Spinal cord (tissue), 10 donors: ENCODE measurements at places on chromosomes 1 and 21.
A peak's percentile ranks its signal among the peaks of the same experiment; 100 is the strongest.

GRCh38 chr1:74766579-74766978 lies 33.6 kb downstream of the TYW3 start:
- DNase-seq = no peak

- DNase-seq = no peak
Observed at GRCh38 chr1:167095368-167095767, 1.5 kb downstream of the STYXL2 start.

DNA sequence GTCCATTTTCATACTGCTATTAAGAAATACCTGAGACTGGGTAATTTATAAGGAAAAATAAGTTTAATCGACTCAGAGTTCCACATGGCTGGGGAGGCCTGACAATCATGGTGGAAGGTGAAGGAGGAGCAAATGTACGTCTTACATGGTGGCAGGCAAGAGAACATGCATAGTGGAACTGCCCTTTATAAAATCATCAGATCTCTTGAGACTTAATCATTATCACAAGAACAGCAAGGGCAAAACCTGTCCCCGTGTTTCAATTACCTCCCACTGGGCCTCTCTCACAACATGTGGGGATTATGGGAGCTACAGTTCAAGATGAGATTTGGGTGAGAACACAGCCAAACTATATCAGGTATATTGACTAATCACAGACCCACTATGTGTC lies 370.2 kb upstream of the USP24 start:
- no peak for DNase-seq

- no peak for DNase-seq
Observed at GRCh38 chr1:201540846-201541735, 2.2 kb downstream of the NAV1 start.

- DNase-seq = no peak
Observed at GRCh38 chr1:149978547-149979023, 31.9 kb downstream of the OTUD7B start.

DNA sequence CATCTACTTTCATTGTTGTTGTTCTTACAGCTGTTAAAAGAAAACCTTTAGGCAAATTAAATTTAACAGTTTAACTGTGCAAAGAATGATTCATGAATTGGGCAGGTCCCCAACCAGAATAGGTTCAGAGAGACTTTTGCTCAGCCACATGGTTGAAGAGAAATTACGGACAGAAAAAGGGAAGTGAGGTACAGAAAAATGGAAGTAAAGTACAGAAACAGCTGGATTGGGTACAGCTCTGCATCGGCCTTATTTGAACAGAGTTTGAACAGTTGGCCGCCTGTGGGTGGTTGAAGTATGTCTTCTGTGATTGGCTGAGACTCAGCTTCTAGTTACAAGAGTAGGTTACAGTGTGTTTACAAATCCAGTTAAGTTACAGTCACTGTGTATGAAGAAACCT lies 210.1 kb downstream of the FGGY start:
- no peak for DNase-seq

DNA sequence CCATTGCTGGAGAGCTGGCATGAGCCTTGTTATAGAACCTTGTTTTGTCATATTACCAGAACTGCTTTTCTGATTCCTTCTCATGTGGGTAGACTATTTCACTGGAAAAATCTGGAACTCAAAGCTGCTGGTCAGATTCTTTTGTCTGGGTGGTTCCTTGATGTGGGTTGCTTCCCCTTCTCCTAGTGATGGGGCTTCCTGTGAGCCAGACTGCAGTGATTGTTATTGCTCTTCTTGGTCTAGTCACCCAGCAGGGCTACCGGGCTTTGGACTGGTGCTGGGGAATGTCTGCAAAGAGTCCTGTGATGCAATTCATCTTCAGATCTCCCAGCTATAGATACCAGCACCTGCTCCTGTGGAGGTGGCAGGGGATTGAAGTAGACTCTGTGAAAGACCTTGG lies 59.4 kb downstream of the GPR137B start:
- no peak for DNase-seq

DNA sequence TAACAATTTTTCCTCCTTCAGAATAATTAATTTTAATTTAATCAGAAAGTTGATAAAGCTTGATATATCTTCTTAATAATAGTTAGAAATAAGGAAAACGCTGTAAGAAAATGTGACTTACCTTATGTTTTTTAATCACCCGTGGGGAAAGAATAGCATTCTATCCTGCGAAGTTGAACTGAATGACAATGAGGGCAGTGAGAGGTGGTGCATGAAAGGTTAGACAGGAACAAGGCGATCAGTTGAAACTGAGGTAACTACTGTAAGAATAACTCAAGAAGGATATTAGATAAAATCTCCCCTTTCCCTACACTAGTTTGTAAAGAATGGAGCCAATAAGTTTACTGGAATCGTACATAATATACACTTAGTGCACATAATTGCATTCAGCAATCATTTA lies 655.0 kb upstream of the NCAM2 start:
- DNase-seq = no peak

- no peak for DNase-seq
Observed at GRCh38 chr1:6184083-6184783, 4.1 kb upstream of the CHD5 start.

DNA sequence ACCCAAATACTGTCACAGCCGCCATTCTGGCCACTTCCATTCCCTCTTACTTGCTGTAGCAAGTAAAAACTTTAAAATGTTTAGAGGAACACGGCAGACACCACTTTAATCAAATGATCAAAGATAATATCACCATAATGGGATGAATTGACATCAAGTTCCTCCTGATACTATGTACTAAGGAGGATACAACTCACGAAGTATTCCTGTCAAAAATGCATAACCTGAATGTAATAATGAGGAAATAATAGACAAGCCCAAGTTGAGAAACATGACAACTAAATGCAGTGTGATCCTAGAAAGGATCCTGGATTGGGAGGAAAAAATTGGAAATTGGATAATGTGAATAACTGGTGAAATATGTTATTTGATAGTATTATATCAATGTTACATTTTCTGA lies 3.9 kb downstream of the KDF1 start:
- no peak for DNase-seq

DNA sequence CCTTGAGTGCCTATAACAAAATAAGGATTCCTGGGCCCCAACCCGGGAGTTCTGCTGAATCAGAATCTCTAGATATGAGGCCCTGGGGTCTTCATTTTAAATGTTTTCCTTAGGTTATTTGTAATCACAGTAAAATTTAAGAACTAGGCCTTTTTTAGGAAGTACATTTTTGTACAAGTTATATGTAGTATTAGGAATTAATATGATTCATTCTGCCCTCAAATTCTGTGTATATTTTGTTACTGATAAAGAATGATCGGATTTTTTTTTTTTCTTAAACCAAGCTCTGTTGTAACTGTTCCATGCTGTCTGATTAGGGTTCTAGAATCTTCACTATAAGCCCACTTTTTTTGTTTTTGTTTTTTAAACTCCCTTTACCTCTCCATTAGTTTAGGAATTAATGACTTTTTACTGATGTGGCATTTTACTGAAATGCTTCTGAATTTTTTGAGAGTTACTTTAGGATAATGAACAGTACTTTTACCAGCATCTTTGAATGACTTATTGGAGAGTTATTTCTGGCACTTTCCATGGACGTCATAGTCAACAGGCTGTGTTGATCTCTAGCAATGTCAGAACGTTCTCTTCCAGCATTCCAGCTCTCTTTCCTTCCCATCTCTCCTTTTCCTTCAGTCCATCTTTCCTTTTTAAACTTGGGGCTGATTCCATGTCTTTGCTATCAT lies 48.3 kb downstream of the CLIC4 start:
- DNase-seq = no peak

DNA sequence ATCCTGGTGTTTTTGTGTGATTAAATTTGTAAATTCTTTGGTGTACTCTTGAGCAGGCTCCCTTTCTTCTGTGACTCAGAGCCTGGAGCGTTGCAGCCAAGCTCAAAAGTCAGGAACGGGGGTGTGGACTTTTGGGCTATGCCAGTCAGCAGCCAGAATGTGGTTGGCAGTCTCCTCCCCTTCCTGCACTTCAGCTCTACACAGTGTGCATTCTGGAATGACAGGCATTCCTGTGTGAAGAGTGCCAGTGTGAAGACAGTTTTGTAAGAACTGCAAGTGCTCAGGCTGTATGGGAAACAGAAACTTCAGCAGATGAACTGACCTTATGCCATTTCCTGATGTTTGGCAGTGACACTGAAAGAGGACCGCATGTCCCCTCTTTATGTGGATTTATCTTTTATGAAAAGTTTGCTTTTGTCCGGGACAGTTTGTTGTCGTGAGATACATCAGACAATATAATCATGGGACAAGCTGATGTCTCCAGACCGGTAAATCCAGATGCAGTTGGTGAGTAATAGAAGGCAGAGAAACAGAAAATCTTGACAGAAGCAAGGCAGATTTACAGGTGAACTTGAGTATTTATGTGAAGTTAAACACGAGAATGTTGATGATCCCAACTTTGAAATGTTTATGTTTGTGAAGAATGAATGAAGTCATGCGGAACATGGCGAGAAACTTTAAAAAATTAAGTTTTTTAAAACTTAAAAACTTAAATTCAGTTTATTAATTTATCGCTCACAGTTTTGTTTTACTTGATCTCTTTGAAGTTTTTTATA lies 67.7 kb upstream of the RCC1 start:
- peak; percentile 32 for DNase-seq

- no peak for DNase-seq
Observed at GRCh38 chr1:114063544-114063943, 84.3 kb downstream of the OLFML3 start.

GRCh38 chr1:201841265-201841912 lies 12.4 kb downstream of the IPO9 start:
- no peak for DNase-seq

- no peak for DNase-seq
Observed at GRCh38 chr1:221149111-221149510, 269.9 kb downstream of the HLX start.

DNA sequence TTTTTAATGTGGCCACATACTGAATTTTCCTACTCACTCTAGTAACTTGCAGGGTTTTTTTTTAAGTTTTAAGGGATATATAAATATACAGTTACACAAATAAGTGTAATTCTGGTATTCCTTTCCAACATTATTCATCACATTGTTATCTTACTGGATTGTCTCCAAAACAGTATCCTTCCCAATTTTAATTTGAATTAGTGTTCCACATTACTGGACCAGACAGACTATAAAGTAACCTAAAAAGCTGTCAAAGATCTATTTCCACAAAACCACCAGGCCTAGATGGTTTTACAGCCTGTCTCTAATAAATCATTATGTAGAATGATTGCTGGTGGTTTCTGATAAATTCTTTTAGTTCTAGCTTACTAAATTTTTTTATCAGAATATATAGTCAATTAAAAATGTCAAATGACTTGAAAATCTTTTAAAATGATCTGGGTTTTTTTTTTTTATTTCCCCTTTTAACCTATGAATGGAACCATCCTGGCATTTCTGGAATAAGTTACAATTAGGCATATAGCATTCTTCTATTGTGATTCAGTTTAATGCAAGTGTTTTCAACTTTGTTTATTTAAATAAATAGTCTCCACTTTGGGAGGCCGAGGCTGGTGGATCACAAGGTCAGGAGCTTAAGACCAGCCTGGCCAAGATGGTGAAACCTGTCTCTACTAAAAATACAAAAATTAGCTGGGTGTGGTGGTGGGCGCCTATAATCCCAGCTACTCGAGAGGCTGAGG lies 59.3 kb downstream of the PACC1 start:
- no peak for DNase-seq

- DNase-seq = no peak
Observed at GRCh38 chr1:226582966-226583365, 34.4 kb downstream of the STUM start.

- no peak for DNase-seq
Observed at GRCh38 chr1:91513706-91514105, 13.1 kb downstream of the CDC7 start.

DNA sequence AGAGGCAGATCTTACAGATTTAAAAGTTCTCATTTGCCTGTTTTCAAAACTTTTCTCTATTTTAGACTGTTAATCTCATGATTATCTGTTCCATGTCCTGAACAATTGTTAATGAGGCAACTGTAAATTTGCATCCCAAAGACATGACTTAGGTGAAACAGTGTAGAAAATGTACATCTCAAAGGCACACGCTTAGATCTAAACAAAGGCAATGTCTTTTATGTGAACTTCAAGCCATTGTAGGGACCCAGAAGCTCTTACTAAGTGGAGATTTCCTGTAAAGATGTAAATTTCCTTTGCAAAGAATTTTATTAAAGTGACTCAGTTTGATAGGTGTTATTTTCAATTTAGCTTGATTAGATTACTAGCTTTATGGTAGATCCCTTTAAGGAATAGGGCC lies 125.2 kb upstream of the F3 start:
- no peak for DNase-seq

- no peak for DNase-seq
Observed at GRCh38 chr21:36545776-36546511, 66.0 kb upstream of the CLDN14 start.

DNA sequence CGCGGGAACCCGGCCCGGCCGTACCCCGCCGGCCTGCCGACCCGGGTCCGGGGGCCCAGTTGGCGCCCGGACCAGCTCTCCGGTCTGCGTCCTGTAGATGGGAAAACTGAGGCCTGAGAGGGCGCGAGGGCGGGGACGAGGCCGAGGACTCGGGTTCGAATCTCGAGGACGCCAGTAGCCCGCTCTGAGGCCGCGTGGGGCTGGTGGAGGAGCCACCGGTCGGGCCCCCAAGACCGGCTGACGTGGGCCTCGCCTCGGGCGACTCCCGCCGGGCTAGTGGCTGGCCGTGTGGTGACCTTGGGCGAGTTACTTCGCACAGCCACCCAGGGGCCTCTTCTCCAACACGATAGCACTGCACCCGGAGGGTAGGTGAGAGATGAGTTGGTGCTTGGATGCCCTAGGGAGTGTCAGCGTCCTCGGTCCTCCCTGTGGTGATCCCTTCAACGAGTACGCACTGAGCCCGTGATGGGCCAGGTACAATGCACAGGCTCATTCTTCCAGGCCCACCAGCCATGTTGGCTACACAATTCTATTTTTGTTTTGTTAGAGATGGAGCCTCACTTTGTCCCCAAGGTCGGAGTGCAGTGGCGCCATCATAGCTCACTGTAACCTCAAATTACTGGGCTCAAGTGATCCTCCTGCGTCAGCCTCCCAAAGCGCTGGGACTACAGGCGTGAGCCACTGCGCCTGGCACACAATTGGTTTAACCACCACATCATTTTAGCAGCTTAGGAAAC lies 404 bp upstream of the SCMH1 start:
- DNase-seq = no peak

- no peak for DNase-seq
Observed at GRCh38 chr1:21491488-21492355, 17.5 kb upstream of the ALPL start.

- DNase-seq = no peak
Observed at GRCh38 chr1:170623171-170623570, 40.8 kb upstream of the PRRX1 start.
